Bronchial epithelial cell (primary cell): ENCODE measurements at places on chromosomes 16 and 17. TPM values are rescaled to one million over a fixed set of nuclear protein-coding genes. Genes with fewer than 3 reads are reported as not detected.

MGAT5B gene
- total RNA-seq = under 0.01 TPM in 1 of 2 replicates, not detected in the other

XYLT1 gene
- under 0.01 and 1.2 TPM in 2 replicates for total RNA-seq

HOXB5 gene
- not detected in 2 replicates for total RNA-seq

IFT20 gene
- 37.8 and 43.7 TPM in 2 replicates for total RNA-seq

PMFBP1 gene
- total RNA-seq = 0.53 and 1.9 TPM in 2 replicates

LLGL1 gene
- 20.0 and 23.2 TPM in 2 replicates for total RNA-seq

KCNH4 gene
- not detected in 2 replicates for total RNA-seq

CDH3 gene
- 564 and 607 TPM in 2 replicates for total RNA-seq

LDHD gene
- total RNA-seq = 0.53 and 1.9 TPM in 2 replicates

HCRT gene
- total RNA-seq = not detected in 2 replicates

TP53TG3F gene
- not detected in 2 replicates for total RNA-seq

OR1A1 gene
- not detected in 2 replicates for total RNA-seq

SRL gene
- total RNA-seq = not detected in 2 replicates

FKBP10 gene
- total RNA-seq = 64.1 and 81.6 TPM in 2 replicates

PIRT gene
- not detected in 2 replicates for total RNA-seq

CCL14 gene
- not detected in 2 replicates for total RNA-seq

GRCh38 chr17:46935658-46936266 lies 12.8 kb downstream of the GOSR2 start:
- peak; percentile 77 for DNase-seq

DNA sequence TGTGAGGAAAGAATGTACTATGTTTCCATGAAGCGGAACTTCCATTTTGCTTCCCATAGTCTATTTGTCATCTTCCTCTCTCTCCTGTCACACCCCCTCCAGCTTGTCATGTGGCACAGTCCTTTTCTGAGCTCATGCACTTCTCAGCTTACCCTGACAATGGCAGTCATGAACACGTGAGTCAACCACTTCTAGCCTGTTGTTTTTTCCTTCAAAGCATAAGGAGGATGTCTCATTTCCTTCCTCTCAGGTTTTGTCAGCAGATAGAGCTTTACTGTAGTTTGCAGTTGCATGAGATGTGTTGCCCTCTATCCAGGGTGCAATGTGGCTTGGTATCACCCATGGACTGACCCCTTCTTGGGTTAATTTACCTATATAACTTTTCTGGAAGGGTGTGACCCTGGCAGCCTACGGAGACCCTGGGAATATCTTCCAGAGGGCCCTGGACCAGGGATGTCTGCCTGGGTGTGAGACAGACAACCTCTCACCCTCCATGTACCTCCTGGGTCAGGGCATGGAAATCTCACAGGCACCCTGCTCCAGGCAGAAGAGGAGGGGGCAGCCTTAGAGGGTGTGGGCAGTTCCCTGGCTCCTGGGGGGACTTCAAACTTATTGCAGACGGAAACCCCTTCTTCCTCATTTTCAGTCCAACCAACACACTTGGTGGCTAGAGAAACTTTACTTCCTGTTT lies 4.0 kb upstream of the ZNF267 start:
- DNase-seq = peak; percentile 91

- no peak for DNase-seq
Measured at GRCh38 chr17:16007439-16007838, 7.8 kb downstream of the TTC19 start.

DNA sequence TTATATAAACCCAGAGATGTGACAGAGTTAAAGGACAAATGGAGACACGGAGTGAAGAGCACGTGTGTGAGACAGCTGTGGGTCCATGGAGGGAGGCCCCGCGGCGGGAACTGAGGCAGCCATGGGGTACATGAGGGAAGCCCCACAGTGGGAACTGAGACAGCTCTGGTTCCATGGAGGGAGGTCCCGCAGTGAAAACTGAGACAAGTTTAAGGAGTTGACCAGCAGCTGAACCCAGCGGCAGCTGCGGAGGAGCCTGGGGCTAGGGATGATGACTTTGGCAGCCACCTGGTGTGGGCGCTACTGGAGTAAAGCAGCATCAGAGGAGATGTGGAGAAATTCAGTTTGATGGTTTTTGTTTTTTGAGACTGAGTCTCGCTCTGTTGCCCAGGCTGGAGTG lies 185.1 kb downstream of the RPTOR start:
- no peak for DNase-seq

GRCh38 chr17:30337393-30337999 lies 3.6 kb upstream of the TMIGD1 start:
- no peak for DNase-seq

GRCh38 chr17:2981325-2981724 lies 82.1 kb downstream of the OR1D5 start:
- no peak for DNase-seq

DNA sequence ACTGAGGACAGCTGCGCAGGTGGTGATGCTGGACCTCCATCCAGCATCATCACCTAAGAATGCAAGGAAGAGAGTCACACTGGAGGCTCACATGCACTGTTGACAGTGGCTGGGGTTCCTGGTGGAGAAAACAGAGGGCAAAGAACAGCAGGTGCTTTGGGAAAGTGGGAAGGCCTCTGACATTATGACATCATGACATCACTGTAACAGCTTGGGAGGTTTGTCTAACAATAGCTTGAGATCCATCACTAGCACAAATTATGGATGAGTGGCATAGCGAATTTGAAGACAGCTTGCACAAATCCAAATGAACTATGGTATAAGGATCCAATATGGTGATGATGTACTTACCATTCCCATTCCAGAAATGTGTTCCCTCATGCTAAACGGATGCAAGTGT lies 226.5 kb upstream of the MPHOSPH6 start:
- DNase-seq = no peak

- no peak for DNase-seq
Measured at GRCh38 chr17:74113326-74113725, 90.2 kb upstream of the RPL38 start.

DNA sequence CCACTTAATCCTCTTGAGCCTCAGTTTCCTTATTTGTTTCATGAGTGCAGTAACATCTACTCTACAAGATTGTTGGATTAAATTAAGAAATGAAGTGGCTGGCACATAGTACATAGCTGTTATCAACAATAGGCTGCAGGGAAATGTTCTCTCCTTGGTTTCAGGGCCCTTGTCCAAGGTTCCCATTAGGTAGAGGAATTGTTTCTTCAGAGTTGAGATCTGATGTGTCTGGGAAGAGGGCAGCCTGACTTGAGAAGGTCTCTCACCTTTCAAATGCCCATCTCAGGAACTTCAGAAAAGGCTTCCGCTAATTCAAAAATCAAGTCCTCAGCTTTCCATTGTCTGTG lies 87.6 kb downstream of the RAB11FIP4 start:
- DNase-seq = no peak

GRCh38 chr17:8846768-8847211 lies 20.7 kb downstream of the PIK3R6 start:
- peak; percentile 54 for DNase-seq

DNA sequence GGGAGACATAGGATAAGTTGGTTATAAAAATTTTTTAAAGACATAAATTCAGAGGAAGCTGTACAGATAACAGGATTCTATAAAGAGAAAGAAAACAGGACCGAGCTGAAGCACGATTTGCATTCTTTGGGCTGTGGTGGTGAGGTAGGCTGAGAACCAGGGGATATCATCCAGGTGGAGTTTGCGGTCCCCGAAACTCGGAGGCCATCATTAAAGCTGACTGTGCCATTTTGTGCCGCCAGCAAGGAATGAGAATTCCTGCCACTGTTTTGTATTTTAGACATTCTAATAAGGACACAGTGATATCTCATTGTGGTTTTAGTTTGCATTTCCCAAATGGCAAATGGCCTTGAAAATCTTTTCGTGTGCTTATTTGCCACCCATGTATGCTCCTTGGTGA lies 197.9 kb downstream of the IRF8 start:
- no peak for DNase-seq

- no peak for DNase-seq
Measured at GRCh38 chr16:19140396-19140795, 26.6 kb downstream of the ITPRIPL2 start.

GRCh38 chr16:84922351-84923120 lies 88.8 kb downstream of the ZDHHC7 start:
- no peak for DNase-seq

DNA sequence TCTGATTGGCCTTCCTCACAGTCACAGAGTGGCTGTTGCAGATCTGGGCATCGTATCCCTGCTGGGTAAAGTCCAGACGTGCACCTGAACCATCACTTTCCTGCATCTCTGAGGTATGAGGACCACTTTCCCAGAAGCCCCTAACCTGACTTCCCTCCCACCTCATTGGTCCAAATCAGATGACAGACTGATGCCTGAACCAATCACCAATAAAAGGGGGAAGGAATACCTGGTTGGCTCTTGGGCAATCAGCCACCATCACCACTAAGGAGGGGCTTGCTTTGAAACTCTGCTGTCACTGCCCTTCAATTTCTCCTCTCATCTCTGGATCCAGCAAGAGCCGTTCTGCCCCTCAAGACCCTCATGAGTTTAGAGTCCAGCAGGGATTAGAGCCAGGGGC lies 13.6 kb upstream of the WFDC1 start:
- peak; percentile 6 for DNase-seq

GRCh38 chr16:78878570-78878969 lies 722.0 kb downstream of the MAF start:
- no peak for DNase-seq

GRCh38 chr17:74870512-74870911 lies 2.3 kb downstream of the FDXR start:
- peak; percentile 22 for DNase-seq

DNA sequence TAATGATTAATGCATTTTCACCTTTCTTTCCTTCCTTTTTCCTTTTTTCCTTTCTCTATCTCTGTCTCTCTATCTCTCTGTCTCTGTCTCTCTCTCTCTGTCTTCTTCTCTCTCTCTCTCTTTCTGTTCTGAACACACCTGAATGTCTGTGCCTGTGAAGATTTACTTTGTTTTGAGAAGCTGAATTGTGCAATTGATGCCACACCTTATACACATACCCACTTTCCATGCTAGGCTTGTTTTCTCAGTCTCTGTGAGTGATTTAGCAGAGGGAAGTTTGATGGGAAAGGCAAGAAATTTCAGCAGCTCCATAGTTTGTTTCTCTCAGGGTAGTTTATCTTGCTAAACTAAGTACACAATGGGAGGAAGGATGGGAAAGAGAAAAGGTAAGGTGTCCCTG lies 9.3 kb upstream of the CAPNS2 start:
- peak; percentile 70 for DNase-seq

DNA sequence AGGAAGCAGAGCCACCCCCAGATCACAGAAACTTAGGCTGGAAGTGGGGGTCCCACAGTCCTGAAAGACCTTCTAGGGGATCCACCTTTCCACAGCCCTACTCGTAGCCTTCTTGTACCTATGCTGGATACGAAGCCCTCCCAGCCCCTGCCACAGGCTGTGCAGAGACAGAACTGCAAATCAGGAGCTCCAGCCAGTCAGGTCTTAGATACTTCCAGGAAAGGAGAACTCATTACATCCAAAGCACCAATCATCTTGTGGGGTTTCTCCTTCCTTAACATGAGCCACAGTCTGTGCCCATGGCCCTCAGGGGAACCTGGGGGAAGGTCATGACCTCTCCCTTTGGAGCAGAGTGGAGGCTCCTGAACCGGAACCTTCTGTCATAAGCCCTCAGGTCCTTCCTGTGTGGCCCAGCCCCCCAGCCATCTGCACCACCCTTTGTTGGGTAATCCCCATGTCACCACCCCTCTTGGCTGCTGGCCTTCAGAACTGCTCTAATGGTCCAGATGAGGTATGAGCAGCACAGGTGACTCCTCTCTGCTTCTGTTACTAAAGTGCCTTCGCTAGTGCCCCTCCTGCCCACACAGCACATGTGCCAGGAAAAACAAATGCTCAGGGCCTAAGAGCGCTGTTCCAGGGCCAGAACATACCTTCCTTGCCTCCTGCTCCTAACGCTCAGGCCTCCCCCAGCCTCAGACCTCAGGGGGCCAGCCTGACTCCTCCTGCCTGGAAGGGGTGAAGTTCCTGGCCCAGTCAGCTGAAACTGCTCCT lies 14.6 kb downstream of the SRCIN1 start:
- DNase-seq = peak; percentile 31

GRCh38 chr17:56861899-56862298 lies 27.9 kb downstream of the DGKE start:
- DNase-seq = no peak

DNA sequence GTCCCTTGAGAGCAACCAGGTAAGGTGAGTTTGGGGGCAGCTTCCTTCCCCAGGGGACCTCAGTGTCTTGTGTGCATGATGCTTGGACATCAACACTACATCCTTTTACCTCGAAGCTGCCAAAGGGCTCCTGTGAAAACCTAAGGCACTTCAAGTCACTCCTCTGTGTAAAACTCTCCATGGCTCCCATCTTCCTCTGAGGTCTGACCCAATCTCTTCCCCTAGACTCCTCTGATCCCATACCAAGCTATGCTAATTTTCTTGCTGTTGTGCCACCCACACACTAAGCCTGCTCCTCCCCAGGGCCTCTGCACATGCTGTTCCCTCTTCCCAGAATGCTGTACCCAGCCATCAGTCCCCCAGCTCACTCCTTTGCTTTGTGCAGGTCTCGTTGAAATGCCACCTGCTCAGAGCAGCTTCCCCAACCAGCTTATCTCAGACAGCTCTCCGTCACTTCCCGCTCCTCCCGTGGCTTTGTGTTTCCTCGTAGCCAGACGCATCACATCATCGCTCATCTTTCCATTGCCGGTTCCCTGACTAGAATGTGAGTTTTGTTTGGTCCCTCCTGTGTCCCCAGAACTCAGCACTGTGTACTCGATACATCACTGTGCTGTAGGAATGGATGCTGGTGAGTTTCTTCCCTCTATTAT lies 78.4 kb downstream of the CNGB1 start:
- peak; percentile 49 for DNase-seq

- DNase-seq = no peak
Measured at GRCh38 chr17:10162096-10162495, 36.3 kb downstream of the GAS7 start.

GRCh38 chr17:31053071-31053470 lies 41.7 kb upstream of the NF1 start:
- no peak for DNase-seq

GRCh38 chr17:53490447-53490968 lies 332.2 kb upstream of the KIF2B start:
- DNase-seq = no peak

- DNase-seq = no peak
Measured at GRCh38 chr16:58049232-58050185, 24.0 kb downstream of the MMP15 start.
